ENCODE measurements at places on chromosomes 3 and 15.
A peak's percentile ranks its signal among the peaks of the same experiment; 100 is the strongest.

GRCh38 chr15:70092464-70093027 lies 5.2 kb downstream of the TLE3 start:
- no peak for DNase-seq

- no peak for DNase-seq
Measured at GRCh38 chr3:184052767-184053166, at the start of gene HTR3C. HTR3C (plus strand) TSS chr3:184053047; CDS start chr3:184053081, 34 bp downstream.

GRCh38 chr15:66985653-66986052 lies 79.7 kb upstream of the SMAD3 start:
- DNase-seq: no peak

GRCh38 chr3:50275996-50276761 lies 2.7 kb upstream of the LSMEM2 start:
- peak; percentile 56 for DNase-seq

DNA sequence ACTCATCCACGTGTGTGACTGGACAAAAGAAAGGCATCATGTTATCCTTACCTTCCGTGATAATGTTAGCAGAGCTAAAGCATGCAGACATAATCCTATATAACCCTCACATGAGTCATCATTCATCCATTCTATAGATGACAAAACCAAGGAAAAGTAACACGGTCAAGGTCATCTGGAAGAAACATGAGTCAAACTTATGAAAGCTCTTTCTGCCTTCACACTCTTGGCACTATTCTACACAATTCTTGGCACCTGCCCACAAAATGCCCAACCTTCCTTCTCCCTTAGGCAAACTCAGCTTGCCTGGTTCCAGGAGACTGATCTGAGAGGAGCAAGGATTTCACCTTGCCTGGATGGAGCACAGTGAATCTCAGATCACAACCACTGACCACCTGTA lies 66.9 kb downstream of the PRICKLE2 start:
- DNase-seq: no peak

DNA sequence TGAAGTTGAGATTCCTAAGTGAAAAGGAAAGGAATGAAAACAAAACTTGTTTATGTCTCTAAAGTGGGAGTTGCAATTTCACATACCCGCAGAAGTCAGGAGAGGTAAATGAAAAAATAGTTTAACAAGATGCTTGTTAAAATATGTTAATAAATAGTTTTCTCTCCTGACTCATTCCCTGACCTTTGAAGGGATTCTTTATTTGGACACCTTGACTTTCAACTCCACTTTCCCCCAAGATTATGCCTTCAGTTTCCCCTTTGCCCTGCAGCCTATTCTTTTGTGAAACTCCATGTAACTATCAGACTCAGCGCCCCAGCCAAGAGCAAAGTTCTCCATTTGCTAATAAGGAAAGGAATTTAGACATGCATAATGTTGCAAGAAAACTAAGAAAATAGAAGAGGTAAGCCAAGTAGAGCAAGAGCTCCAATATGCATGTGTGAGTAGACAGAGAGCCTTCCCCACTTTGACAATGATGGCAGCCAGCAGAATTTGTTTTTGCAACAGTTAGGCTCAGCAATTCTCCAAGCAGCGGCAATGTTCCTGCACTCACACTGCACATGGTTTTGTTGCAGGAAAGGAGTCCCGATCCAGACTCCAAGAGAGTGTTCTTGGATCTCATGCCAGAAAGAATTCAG lies 61.2 kb downstream of the CD200 start:
- DNase-seq: no peak

DNA sequence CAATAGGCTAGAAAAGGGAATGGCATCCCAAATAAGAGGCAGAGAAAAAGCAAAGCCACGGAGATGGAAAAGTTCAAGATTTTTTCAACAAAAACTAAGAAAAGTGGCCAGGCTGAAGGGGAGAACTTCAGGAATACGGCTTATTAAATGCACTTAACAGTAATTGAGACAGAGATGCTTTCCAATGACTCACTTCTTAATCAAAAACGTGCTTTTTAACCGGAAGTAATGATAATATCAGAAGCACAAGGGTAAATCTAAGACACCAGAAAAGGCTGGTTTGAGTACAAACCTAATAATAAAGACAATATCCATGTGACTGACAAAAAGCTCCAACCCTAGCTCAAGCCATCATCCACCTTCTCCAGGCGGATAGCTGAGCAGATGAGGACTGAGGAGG lies 24.8 kb upstream of the ACTC1 start:
- no peak for DNase-seq

DNA sequence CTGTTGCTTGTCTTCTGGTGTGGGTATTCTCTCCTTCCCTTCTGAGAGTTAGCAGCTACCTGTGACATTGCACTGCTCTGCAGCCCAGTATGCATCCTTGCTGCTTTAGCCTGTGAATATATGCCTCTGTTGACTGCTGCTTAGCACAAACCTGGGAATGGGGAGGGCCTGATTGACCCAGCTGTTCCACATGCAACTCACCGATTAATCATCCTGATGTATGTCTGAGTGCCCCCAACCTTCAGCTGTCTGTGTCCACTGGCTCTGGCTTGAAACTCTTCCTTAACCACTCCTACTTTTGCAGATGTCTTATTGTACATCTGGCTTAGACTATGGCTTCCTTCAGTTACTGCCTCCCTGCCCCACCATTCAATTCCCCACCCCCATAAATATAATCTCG lies 119.1 kb downstream of the RASA2 start:
- DNase-seq: no peak

DNA sequence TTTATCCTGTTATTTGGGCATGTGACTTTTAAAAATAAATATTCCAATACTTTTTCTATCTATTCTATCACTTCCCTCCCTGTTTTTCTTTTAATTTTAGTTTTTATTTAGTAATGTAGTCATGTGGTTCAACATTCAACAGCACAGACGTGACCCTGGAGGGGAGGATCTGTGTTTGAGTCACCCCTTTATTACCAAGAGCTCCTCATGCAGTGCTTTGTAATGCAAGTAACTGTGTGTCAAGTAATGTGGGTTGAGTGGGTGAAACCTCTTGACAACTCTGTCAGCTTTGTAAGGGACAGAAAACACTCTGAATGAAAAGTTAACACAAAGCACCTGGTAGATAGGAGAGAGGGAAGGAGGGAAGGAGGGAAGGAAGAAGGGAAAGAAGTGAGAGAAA lies 89.7 kb upstream of the FGF12 start:
- DNase-seq: peak; percentile 72

- no peak for DNase-seq
Measured at GRCh38 chr3:135451037-135451785, 514.3 kb upstream of the PPP2R3A start.

GRCh38 chr3:10682692-10683091 lies 133.3 kb upstream of the SLC6A11 start:
- DNase-seq: no peak

DNA sequence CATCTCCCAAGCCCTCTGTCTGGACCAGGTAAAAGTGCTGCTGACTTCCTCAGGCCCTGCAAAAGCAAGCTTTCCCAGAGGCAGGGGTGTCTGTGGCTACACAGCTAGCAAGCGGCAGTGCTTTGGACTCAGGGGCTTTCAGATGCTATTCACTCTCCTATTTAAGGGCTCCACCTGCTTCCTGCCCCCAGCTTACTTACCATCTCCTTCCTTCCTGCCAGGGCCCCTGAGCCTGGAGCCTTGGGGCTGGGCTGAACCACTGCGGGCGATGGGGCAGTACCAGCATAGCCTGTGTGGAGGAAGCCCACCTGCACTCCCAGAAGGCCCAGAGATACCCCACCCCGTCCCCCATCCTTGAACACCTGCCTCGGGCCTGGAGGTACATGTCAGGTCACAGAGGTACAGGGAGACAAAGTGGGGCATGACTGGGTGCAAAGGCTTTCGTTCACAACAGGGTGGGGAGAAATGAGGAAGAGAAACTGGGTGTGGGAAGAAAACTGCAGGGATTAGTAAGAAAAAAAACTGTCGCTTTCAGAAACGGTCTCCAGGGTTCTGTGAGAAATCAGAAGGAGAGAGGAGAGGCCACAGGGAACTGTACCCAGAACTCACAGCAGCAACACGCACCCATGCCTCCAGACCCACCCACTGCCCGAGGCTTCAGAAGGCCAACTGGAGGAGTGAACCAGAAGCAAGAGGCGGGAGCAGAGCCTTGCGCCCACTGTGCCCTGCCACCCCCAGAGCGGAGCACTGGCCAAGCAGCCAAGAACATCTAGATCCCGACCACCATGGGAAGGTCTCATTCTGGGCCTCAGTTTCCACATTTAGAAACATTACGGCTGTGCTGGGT lies 49.5 kb downstream of the CCDC12 start:
- peak; percentile 47 for DNase-seq
